ENCODE measurements at places on chromosomes 2 and 18.

- peak; percentile 62 for DNase-seq
Measured at GRCh38 chr2:165067643-165068486, 112.5 kb upstream of the SLC38A11 start.

- no peak for DNase-seq
Measured at GRCh38 chr2:173307293-173307692, 47.4 kb upstream of the CDCA7 start.

DNA sequence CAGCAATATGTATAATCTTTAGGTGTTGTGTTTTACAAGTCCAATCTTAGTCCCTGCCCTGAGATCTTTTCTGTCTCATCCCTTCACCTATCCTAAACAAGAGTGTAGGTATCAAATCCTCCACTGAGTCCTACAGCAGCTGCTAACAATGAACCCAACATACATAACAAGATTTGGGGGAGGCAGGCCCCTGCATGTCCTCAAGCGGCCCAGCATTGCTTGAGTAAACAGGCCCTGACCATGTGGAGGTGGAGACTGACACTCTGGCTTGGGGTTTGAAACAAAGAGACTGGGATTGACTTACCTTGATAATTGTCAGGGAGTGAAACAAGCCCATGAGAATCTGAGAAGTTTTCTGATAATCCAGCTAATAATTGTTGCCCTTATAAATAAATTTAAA lies 213.4 kb downstream of the STK39 start:
- no peak for DNase-seq

DNA sequence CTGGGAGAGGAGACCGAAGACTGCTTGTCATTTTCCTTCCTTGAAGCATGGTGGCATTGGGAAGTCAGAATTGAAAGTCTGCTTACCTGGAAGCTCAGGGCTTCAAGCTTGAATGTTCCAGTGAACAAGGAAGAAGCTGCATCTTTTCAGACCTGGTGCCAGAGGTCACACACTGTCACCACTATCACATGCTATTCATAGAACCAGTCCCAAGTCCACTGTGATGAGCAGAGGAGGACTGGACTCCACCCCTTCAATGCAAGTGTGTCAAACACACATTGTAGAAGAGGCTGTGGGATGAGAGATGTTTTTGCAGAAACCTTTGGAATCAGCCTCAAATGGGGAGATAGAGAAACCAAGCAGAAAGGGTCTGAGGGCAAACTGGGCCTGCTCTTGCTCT lies 81.4 kb downstream of the LYPD1 start:
- DNase-seq: no peak

DNA sequence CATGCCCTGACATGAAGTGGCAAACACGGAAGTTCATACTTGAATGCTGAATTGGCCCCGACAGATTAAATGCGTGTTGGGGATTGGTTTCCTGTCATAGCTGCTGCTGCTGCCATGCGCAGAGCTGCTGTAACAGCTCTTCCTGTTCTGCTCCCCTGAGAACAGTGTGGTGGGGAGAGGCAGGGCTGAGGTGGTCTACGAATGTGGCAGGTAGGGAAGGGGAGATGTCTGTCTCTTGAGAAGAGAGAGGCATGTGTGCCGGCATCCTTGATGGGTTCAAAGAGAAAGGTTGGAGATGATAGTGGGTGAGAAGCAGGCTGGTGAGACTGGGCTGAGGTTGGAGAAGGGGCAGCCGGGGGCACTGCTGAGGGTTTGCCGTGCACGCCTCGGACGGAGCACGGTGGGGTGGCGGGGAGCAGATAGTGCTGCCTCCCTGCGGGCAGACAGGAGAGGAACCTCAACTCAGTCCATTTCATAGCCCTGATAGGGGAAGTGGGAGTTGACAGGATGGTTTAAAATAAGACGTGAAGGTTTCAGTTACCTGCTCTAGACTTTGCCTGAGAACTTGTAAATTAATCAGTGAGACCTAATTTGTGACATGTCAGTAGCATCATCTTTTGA lies 46.1 kb downstream of the TMEM185B start:
- no peak for DNase-seq

- DNase-seq: no peak
Measured at GRCh38 chr2:217165547-217165946, 305.7 kb upstream of the TNP1 start.

GRCh38 chr2:11330457-11331142 lies 13.8 kb downstream of the ROCK2 start:
- no peak for DNase-seq

GRCh38 chr2:57434972-57435371 lies 611.6 kb upstream of the VRK2 start:
- no peak for DNase-seq

DNA sequence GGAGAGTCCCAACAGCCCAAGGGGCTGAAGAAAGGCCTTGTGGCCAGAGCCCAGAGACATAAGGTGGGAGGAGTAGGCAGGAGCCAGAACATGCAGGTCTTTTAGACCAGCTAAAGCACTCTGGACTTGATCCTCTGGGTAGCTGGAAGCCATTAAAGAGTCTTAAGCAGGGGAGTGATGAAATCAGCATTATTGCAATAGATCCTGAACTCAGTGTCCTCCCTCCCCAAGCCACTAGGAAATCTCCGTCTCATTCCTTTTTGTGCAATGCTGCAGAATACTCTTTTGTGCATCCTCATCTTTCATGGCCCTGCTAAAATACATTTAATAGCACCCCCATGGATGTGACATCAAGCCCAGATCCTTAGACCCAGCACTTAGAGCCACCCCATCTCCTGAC lies 58.6 kb upstream of the ZCCHC2 start:
- no peak for DNase-seq

GRCh38 chr2:150428641-150429040 lies 58.8 kb downstream of the RND3 start:
- no peak for DNase-seq

DNA sequence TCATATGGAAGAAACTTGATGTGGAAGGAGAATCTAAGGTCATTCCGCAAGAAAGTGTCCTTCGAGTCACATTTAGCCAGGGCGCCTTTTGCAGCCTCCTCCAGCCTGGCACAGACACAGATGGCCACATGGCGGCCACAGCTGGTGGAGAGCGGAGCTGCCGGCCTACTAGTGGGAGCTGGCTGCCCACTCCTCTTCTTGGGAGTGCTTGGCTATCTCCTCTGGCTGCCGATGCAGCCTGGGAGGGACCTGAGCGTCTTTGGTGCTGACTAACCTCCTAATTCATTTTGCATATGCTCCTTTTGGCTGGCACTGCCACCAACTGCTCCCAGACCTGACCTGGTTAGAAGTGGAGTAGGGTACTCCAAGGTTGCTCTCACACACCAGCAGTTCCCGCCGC lies 199.3 kb upstream of the MYT1L start:
- no peak for DNase-seq

- no peak for DNase-seq
Measured at GRCh38 chr2:33272001-33272400, 204.4 kb upstream of the RASGRP3 start.

- no peak for DNase-seq
Measured at GRCh38 chr2:48714245-48714644, 41.3 kb downstream of the LHCGR start.

- DNase-seq: no peak
Measured at GRCh38 chr2:112001942-112002341, 53.1 kb upstream of the TMEM87B start.
